Activated CD4-positive, alpha-beta T cell treated with anti-CD3 and anti-CD28 coated beads for 24 hours (primary cell): ENCODE measurements at places on chromosomes 1 and 21.

GRCh38 chr1:70204600-70204999, 779 bp downstream of the LRRC40 start:
- no peak for DNase-seq

GRCh38 chr1:110120960-110121561, 8.8 kb downstream of the UBL4B start:
- no peak for DNase-seq

DNA sequence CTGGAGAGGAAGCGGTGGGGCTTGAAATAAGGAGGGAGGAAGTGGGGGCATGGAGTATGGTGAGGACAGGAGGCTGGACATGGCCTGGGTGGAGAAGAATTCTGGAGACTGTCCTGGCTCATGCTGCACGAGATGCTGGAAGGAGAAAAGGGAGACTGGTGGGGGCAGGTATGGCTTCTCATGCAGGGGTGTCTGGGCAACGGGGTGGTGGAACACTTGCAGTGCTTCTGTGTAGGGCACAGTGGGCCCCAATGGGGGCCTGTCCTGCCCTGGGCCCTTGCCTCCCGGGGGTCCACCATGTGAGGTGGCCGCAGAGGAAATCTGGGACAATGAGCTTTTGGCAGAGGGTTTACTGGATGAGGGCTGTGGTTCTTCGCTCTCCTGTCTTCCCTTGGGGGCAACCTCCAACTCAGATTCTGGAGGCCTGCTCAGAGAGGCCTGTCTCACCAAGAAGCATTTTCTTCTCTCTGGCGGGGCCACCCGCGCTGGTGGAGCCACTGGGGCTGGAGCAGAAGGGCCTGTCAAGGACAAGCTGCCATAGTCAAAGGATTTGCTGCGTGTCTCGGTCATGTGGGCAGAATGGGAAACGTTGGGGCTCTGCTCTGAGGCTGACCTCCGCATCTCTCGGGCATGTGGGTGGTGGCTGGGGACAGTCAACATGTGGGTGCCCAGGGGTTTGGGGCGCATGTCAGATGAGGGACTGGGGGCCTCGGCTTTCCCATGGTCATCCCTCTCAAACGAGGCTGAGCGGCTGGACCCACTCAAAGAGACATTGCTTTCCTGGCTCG, 96.9 kb upstream of the EDN2 start:
- DNase-seq: no peak

- DNase-seq: no peak
These were observed 71.5 kb downstream of the MAP10 start for GRCh38 chr1:232876506-232877364.
